ENCODE measurements at places on chromosomes 2 and 18. TPM values are rescaled to one million over a fixed set of nuclear protein-coding genes. Genes with fewer than 3 reads are reported as not detected.
A peak's percentile ranks its signal among the peaks of the same experiment; 100 is the strongest.

GRCh38 chr2:225022188-225022587 lies 20.1 kb downstream of the DOCK10 start:
- no peaks in the 10 kb centered on the region for H3K36me3 ChIP-seq
- H3K27me3 ChIP-seq: no peaks in the 10 kb centered on the region
- H3K4me1 ChIP-seq: peaks cover 33% of the 10 kb centered on the region
- DNase-seq: peak; percentile 80
- peak overlapping the region; percentile 44 for H3K27ac ChIP-seq

Gene CD8B
- 0.27 TPM for total RNA-seq

DNA sequence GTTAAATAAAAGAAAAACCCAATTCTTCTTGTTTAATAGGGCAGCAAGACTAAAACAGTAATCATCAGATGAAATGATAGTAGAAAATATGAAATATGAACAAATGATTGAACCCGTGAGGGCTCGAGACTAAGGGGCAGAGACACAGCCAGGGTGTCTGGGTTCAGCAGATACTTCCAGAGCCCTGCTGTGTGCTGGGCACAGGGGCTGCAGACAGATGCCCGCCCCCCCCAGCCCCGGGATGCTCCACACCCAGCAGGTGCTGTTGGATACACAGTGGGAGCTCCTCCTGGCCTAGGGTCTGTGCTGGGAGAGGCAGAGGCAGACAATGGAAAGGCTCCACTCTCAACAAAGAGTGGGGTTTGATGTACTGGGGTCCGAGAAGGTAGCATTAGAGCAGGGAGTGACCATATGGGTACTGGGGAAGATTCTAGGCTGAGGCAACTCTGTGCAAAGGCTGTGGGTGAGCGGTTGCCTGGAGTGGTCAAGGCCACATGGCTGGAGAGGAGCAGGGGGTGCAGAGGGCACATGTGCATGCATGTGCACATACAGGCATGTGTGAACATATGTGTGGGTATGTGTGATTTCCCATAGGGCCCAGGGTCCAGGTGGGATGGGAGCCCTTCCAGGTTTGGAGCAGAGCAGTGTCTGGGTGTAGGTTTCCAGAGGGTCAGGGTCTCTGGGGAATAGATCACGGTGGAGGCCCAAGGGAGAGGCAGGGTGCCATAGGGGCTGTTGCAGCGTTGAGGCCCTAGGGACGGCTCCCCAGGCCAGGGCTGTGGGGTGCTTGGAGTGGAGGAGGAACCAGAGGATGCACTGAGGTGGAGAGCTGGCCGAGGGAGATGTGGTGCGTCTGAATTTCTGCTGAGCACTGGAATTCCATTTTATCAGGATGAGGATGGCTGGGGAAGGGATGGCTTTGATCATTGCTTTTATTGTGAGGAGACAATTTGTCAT lies 36.7 kb downstream of the LDLRAD4 start:
- peak; percentile 36 for DNase-seq
- no peaks in the 10 kb centered on the region for H3K4me1 ChIP-seq
- no peaks in the 10 kb centered on the region for H3K36me3 ChIP-seq
- no peak overlapping the region for H3K4me3 ChIP-seq

Gene NOSTRIN
- 20.9 TPM for total RNA-seq

- no peaks in the 10 kb centered on the region for H3K36me3 ChIP-seq
- no peak overlapping the region for H3K27ac ChIP-seq
- H3K4me1 ChIP-seq: no peaks in the 10 kb centered on the region
Observed at GRCh38 chr2:182133195-182133891, 147.7 kb downstream of the PPP1R1C start.

DNA sequence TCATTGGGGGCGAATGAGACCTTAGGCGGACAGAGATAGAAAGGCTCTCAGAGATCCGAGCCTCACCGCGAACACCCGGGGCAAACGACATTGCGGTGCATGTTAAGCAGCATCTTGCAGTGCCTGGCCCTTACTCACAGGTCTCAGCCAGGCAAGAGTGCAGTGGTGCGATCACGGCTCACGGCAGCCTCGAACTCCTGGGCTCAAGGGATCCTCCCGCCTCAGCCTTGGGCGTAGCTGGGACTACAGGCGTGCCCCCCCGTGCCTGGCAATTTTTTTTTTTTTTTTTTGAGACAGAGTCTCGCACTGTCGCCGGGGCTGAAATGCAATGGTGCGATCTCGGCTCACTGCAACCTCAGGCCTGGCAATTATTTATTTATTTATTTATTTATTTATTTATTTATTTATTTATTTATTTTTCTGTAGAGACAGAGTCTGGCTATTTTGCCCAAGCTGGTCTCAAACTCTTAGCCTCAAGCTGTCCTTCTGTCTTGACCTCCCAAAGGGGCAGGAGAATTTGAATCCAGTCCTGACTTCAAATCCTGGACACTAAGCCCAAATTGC lies 1.3 kb downstream of the LAMA3 start:
- H3K27ac ChIP-seq: no peak overlapping the region
- H3K4me1 ChIP-seq: no peaks in the 10 kb centered on the region
- H3K4me3 ChIP-seq: no peak overlapping the region
- no peak for DNase-seq

Gene SULT1C2
- total RNA-seq: 0.87 TPM

Gene SAG
- total RNA-seq: not detected

Gene UGT1A6
- total RNA-seq: 195 TPM

Gene ZNF396
- total RNA-seq: 0.62 TPM

Data from right lobe of liver (tissue), 6 donors.